ENCODE measurements at places on chromosomes 11 and 22.

DNA sequence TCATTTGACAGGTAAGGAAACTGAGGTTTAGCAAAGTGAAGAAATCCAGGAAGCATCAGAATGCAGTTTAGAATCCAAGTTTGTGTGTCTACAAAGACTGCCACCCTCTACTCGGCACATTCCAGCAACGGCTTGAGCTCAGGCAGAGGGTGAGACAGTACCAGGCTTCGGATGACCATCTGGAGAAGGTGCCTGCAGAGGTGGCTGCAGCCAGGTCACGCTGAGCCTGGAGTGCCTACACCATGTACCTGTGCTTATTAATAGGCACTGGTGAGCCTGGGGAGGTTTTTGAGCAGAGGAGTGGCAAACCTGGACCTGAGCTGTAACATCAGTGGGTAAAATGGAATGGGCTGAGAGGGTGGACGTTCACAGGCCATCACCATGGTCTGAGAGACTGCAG lies 4.7 kb downstream of the FXYD6 start:
- no peak for DNase-seq

DNA sequence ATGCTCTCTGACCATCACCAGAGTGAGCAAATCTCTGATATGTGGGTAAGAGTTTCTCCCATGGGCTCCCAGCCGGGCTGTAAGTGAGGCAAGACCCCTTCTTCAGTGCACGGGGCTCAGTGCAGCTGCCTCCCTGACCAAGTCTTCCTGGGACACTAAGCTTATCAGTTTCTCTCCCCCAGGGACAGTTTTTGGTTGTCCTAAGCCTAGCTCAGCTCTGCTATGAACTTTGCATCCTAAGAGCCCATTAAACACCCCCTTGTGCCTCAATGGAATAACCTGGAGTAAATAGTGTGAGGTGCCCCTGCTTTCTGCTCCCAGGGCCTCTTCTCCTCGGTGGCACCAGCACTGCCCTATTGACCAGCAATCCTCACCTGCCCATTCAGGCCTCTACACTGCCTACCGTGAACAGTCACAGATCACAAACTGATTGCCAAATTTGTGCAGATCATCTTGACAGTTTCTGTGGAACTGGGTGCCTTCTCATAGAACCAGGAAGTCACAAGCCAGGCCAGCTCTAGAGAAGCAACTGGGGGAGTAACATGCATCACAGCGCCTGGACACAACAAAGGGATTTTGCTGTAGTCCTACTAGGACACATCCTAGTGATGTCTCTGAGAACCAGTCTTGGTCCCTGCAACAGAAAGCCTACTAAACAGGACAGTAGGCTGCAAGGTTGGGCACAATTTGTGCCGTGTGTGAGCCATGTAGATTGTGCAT lies 19.5 kb upstream of the IGLL5 start:
- no peak for DNase-seq

- DNase-seq: no peak
Observed at GRCh38 chr11:119056421-119056999, 495 bp downstream of the HYOU1 start.

- DNase-seq: no peak
Observed at GRCh38 chr11:18699848-18700261, 1.3 kb downstream of the TMEM86A start.

- no peak for DNase-seq
Observed at GRCh38 chr22:43002202-43002586, 12.8 kb downstream of the PACSIN2 start.

All from GDM1 (cell line).